ENCODE measurements at places on chromosomes 12 and 14. TPM values are rescaled to one million over a fixed set of nuclear protein-coding genes. Genes with fewer than 3 reads are reported as not detected.

Gene TC2N
- total RNA-seq: under 0.01 TPM

Gene LRTM2
- not detected for total RNA-seq

GRCh38 chr12:111425655-111426054 is 19.9 kb downstream of the SH2B3 start:
- DNase-seq: no peak

GRCh38 chr14:64060199-64060545 is 207.4 kb downstream of the SYNE2 start:
- no peak for DNase-seq

DNA sequence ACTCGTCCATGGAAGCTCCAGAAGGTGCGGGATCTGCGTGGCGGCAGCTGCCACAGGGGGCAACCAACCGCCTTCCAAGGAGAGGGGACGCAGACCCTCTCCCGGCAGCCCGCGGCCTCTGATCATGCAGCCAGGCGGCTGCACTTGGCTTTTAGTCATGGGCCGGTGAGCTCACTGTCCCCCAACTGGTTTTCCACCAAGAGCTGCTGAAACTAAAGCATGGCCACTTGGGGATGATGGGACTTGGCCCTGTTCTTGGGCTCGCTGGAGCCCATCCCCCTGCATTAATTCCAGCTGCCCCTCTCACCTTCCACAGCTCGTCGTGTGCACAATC is 39.1 kb downstream of the CCDC85C start:
- DNase-seq: no peak

DNA sequence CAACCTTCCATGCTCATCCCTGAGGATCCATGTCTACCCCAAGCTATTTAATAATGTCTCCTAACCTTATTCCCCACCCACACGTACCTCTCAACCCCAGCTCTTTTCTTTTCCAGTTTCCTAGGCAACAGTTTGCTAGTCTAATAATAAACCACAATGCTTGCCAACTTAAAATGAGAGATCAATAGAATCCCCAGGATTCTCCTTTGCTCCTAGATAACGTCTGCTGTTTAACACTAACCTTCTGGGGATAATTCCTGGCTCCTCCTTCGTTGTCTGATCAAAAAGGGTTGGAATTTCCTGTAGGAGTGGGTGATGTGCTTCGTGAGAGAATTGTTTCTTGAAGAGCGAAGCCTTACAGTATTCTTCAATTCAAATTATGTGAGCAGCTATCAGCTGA is 42.2 kb upstream of the DBX2 start:
- DNase-seq: no peak

- no peak for DNase-seq
Measured at GRCh38 chr12:106089935-106090334, 48.8 kb downstream of the NUAK1 start.

All from GM23248 (cell line).